ENCODE measurements at places on chromosomes 1 and 21.

DNA sequence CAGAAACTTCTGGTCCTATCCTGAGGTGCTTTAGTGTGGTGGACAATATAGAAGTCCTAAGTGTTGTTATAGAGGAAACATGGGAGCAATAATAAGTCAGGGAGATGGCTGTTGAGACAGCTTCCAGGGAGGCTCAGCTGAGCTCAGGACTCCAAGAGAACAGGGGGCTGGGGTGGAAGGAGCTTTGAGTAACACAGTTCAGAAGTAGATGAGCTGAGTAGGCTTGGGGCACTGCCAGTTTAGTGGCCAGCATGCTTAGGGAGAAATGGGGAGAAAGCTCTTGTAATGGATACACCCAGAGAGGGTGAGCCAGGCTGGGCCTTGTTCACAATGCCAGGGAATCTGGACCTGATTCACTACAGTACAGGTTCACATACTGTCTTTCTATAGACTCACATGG lies 201.6 kb downstream of the DAB1 start:
- no peak for DNase-seq

DNA sequence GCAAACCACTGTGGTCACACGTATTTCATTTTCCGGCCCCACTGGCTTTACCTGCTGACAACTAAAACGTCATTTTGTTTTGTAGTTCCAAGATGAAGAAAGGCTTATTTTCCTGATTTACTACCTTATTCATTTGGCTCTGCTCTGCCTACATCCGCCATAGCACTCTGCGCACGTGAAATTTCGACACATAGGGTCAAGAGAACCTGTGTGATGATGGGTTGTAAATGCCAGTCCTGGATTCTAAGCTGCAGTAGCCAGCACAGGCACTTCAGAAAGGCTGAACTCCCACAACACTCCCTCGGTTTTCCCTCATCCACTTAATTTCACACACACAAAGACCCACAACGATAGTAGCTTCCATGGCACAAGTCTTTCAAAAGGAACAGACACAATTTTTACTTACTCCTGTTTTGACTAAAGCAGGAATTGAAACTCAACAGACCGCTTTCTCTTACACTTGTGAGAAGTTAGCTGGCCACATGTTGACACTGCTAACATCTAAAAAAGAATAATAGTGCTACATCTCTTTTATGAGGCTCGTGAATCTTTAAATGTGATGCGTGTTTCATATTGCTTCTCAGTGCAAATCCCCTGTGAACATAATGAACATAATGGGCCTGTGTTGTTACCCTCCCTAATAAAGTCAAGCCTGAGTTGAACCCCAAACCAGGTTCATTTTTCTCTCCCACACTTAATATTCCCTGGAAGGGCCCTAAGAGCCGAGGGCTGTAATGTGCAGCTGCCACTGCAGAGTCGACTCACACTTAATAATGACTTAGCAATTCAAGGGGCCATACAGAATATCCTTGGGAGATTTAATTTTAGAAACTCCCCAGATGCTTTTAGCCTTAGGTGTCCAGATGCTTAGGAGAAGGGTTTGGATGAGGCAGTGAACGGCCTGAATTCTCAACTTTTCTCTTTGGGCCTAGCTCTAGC lies 1.5 kb upstream of the RUNX1 start:
- DNase-seq = no peak

- DNase-seq = no peak
These were observed 212.8 kb downstream of the FOXD2 start for GRCh38 chr1:47650611-47651010.

DNA sequence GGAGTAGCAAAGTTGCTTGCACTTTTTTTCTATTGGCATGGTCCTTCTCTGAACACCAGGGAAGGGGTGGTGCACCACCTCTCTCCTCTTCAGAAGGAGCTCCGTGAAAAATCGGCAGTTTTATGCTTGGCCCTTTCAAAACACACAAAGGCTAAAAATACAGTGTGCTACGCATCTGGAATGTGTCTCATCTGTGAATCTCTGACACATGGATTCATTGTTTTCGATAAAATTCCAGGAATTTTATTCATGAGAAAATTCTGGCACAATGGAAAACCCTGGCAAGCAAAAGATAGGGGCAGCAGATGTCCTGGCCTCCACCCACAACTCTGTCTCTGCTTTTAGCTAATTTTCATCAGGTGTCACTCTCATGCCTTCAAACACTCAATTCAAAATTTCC lies 42.9 kb downstream of the ERG start:
- DNase-seq = no peak

DNA sequence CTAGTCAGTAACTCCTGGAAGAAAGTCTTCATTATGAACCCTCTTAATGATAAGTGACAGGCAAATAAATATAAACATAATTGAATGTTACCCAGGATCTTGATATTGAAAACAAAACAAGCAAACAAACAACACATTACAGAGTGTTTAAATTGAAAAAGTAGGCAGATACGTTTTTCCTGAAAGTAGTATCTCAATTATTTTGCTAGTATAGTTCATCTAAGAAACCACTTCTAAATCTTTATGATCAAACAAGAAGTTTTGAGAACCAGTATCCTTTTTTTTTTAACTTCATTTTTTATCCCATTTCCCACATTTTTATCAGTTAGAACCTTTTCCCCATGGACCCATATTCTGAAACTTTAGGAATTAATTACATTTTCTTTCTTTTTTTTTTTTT lies 3.7 kb upstream of the WDR47 start:
- no peak for DNase-seq

- no peak for DNase-seq
These were observed 1150.5 kb upstream of the TMPRSS15 start for GRCh38 chr21:19553919-19554615.

DNA sequence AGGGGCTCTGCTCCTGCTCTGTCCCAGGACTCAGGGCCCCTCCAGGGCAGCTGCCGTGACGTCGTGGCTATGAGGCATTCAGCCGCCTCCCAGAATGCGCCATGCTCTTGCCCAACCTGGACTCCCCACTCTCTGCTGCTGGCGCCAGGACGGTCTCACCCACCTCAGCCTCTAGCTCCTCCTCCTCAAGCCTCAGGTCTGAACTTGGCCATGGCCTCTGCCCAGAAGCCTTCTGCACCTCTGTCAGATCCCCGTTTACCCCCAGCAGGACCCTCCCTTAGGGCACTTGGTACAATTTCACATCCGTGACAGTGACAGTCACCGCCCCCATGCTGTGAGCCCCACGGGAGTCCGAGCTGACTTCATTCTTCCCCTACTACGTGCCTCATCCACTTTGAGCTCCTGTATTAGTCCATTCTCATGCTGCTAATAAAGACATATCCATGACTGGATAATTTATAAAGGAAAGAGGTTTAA lies 4.9 kb downstream of the CSTB start:
- DNase-seq = no peak

GRCh38 chr1:151993734-151994496 lies at the start of gene S100A10:
Gene S100A10, minus strand, starts transcription at chr1:151993859. Its CDS starts 7,629 bp downstream, at chr1:151986230.
- DNase-seq = peak; percentile 89

DNA sequence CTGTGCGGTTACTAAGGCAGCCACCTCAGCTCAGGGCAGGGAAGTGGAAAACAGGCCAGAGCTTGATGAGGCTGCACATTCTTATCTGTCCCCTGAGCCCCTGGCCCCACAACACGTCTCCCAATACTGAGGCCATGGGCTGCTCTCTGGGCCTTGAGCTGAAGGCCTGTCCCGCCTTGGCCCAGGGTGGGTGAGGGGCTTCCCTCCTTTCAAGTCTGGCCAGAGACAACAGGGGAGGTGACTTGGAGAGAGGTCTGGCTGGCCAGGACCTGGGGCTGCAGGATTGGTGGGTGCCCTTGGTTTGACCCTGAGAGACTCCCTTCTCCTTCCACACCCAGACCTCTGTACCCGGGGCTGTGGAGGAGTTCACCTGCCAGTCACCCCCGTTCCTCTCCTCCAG lies 563.8 kb downstream of the PTPRU start:
- no peak for DNase-seq

DNA sequence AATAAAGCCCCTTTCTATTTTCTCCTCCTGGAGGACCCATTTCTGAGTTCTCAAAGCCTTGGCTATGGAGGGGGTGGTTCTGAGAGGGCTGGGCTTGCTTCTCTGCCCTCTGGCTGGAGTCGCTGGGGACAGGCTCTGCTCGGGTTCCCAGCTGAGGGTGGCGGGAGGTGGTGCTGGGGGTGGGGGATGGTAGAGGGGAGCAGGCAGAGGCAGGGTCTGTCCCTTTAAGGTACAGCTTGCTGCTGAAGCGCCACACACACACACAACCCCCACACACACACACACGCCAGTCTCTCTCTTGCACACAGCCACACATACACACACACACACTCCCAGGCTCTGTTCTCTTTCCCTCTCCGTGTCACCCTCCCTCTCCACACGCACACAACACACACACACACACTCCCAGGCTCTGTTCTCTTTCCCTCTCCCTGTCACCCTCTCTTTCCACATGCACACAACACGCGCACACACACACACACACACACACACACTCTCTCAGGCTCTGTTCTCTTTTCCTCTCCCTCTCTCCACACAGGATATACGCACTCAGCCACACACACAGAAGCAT lies 69.8 kb upstream of the SSBP3 start:
- peak; percentile 76 for DNase-seq

DNA sequence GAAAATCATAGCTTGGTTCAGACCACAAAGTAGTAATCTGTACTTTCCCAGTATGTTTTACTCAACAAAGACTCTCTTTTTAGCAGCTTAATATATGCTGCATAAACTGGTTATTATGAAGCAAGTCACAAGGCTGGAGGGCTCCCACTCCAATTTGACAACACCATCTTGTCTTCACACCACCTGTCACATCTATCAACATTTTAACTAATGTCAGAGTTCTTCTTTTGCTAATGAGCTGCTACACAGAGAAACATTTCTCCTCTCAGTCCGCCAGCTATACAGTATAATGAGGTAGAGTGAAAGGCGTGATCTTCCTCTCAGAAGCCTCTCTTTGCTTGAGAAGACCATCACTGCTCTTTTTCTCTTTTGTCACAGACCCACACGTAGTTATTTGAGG lies 230.1 kb downstream of the BARHL2 start:
- no peak for DNase-seq

GRCh38 chr1:203124546-203125317 lies 2.8 kb upstream of the ADORA1 start:
- no peak for DNase-seq

DNA sequence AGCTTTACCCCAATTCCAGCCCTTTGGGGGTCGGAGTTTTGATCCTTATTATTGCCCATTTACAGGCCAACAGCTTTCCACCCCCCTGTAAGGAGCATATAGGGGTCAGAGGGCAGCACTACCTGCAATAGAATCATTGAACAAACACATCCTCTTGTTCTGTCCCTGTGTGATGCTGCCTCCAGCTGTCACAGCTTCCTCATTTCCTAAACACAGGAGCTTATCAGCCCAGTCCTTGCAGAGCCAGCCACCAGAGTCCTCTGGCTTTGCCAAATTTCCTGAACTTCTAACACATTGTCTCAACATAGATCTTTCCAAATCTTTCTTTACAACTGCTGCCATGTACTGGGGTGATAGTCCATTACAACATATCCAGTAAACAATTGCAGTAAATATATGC lies 32.8 kb upstream of the PTBP2 start:
- no peak for DNase-seq

DNA sequence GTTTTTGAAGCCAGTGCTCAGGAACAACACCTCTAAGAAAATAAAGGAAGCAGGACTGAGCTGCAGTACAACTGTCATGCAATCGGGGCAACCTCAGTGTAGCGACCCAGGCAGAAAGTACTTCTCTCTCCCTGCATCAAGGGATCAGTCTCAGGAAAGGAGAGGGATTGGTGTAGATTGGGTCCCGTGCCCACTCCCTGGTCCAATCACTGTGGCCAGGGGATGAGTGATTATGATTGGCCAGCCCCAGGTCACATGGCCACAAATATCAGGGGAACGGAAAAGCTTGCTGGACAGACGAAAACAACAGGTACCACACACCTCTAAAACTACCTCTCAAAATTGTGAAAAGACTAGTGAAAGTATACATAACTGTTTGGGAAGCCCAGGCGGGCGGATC lies 136.2 kb upstream of the F3 start:
- DNase-seq = no peak
